ENCODE measurements at places on chromosomes 16 and 17.

GRCh38 chr17:30273373-30273772, 18.4 kb downstream of the BLMH start:
- no peak for DNase-seq

GRCh38 chr17:9571201-9571600, 4.4 kb downstream of the STX8 start:
- no peak for DNase-seq

GRCh38 chr17:71200597-71200996, 920.2 kb upstream of the SOX9 start:
- DNase-seq = no peak

GRCh38 chr17:63996430-63997182, 1.5 kb upstream of the PRR29 start:
- DNase-seq = no peak

GRCh38 chr17:42266918-42267766, 9.0 kb downstream of the STAT5B start:
- DNase-seq = no peak

- DNase-seq = no peak
These were observed 9.5 kb downstream of the MRPL27 start for GRCh38 chr17:50363217-50364060.

DNA sequence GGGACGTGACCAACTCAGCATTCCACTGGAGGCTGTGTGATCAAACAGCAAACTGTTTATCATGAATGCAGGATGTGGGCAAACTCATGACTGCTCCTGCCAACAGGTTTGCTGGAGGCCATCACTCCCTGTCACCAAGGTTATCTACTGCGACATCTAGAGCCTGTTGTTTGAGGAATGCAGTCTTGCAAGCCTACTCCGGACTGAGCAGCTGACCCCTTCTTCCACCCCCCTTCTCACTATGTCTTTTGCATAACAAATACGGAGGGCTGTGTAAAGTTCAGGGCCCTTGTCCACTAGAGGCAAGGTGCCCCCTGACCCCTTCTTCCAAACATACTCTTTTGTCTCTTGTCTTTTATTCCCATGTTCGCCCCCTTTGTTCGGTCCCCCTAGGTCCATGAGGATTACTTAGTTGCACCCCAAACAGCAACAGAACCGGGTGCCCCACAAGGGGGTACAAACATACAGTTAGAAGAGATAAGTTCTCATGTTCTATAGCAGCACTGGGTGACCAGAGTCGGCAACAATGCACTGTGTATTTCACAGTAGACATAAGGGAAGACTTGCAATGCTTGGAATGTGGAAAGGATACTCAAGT, 28.7 kb downstream of the MEAK7 start:
- DNase-seq = no peak

GRCh38 chr17:11909348-11909747, 87.9 kb downstream of the ZNF18 start:
- DNase-seq = no peak

DNA sequence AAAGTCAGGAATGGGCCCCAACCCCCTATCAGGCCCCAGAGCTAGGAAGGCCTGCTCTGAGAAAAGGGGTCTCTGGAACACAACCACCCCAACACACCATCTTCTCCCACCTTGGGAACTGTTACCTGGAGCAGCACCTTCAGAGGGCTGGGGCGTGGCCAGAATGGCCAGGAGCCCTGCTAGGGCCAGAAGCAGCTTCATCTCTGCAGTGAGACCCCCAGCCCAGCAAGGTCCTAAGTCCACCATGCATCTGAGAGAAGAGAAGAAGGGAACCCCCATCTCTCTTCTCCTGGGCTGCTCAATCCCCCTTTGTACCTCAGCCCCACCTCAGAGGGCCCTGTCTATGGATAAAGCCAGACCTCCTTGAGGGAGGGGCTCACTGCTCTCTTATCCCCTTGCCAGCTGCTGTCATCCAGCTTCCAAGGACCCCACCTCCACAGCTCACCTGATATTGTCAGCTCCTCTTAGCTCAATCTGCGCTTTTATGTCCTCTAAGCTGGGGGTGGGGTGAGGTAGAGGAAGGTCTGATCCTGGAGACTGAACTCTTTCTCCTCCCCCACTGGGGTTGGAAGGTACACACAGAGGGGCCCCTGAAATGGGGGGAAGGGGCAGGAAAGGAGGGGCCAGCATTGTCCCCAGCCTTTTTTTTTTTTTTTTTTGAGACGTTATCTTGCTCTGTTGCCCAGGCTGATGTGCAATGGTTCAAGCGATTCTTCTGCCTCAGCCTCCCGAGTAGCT, at the start of gene MPO:
Gene MPO (minus strand): TSS at position 456 of the 738 bp plus-strand sequence. CDS start 177 bp downstream, at position 279.
- no peak for DNase-seq

DNA sequence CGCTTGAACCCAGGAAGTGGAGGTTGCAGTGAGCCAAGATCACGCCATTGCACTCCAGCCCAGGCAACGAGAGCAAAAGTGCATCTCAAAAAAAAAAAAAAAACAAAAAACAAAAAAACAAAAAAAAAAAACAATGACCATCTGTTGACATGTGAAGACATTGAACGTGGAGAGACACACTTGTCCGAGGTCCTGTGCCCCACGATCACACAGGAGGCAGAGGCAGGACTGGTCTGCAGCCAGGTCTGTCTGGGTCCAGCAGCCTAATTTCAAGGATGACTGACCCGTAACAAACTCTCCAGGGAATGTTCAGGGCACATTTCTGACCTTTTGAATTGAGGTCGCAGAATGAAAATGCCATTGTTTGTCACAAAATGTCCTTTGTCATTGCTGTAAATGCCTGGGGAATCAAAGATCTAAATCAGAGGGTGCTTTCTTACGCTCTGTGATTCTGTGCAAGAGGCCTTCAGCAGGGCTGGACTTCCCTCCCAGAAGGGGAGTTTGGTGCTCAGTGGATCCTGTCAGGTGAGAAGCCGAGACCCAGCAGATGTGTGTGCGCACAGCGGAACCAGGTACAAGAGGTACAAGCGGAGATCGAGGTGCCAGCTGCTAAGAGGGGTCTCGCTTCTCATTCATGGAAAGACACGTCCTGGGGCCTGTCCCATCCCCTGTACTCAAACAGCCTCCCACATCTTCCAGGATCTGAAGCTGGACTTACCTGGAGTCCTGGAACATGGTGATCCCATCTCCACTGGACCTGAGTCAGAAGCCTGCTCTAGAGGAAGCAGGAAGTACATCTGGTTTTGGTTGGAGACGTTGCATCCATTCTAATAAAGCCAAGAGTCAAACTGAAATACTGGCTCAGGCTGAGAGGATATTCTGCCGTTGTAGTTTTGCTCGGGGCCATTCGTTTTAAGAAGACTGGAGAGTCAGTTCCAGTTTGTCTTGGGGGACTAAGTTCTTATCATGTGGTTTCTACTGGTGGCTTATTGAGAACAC, 95.8 kb downstream of the IRF8 start:
- no peak for DNase-seq

DNA sequence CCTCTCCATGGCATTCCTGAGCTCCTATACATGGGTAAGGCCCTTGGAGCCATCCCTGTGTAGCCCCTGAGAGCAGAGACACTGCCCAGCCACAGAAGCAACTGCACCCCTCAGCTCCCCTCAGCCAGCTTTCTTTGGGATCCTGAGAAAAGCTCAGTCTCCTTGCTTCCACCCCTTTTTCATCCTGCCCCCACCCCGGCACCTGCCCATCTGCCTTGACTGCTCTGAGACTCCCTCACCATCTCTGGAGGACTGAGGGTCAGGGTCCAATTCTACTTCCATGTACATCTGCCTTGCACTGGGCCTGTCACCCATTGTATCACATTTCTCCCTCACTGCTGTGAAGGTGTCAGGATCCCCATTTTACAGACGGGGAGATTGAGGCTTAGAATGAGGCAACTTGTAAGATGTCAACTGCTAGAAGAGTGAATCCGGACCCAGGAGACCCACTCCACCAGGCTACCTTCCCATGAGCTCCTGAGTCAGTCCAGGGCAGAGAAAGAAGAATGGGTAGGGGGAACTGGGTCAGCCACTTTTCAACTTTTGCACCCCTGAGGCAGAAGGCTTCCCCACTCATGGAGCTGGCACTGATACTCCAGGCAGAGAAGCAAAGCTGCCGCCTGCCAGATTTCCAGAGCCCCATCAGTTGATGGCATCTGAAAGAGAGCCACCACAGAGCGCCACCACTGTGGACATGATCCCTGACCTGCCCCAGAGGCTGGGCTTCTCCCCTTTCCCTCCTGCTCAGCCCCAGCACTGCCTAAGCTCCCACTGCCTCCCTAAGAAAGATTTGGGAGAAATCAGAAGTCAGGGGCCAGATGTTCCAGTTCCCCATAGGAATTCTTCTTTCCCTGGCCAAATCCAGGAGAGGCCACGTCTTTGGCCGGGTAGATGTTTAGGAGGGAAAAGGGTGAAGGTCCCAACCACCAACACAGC, 135.4 kb downstream of the TMEM132E start:
- no peak for DNase-seq

All from memory B cell (primary cell).